ENCODE measurements at places on chromosomes 7 and 10. TPM values are rescaled to one million over a fixed set of nuclear protein-coding genes. Genes with fewer than 3 reads are reported as not detected.

GRCh38 chr7:116446212-116446855 lies 53.2 kb upstream of the CAV2 start:
- no peak for DNase-seq

GRCh38 chr7:96527133-96527827 lies 182.4 kb downstream of the SEM1 start:
- no peak for DNase-seq

DNA sequence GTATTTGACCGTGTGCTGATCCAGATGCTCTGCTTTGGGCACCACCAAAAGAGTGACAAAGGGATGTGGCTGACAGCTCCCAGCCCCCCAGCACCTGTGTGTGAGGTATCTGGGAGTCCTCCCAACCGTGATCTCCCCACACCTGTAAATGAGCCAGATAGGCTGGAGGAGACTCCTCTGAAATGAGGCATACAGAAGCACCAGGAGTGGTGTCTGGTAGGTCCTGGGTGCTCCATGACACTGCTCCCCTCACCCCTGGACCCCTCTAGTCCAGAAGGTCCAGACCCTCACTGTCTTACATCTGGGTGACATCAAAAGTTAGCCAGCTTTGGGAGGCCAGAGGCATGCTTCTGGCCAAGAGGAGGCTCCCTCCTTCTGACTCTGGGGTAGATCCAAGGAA lies 20.0 kb upstream of the DRGX start:
- DNase-seq, result no peak

- peak; percentile 97 for DNase-seq
Observed at GRCh38 chr10:25015828-25016375, at the start of gene ENKUR. Gene ENKUR, minus strand, starts transcription at chr10:25016158. Its CDS starts 222 bp downstream, at chr10:25015936.

GRCh38 chr7:19119870-19120486 lies 2.5 kb upstream of the TWIST1 start:
- DNase-seq, result no peak

DNA sequence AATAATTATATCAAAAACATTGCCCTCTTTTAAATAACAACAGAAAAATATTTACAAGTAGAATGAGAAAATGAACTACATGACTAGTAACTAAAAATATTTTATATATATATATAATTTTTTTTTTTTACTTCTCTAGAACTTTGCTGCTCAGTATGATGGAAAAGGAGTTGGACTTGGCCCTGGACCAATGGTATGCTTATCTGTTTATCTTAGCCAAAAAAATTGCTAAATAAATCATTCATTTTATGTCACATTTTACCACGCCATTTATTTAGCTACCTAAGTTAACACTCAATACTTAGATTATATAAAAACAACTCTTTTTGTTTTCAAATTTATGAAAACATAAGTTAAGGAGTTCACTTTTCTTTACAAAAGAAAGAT lies 6.7 kb downstream of the COL1A2 start:
- DNase-seq, result no peak

The MRLN gene
- total RNA-seq, result 0.38 TPM

- no peak for DNase-seq
Observed at GRCh38 chr10:130127364-130128061, 8.7 kb upstream of the GLRX3 start.

The SLC39A12 gene
- 0.10 TPM for total RNA-seq
